Stimulated activated CD8-positive, alpha-beta memory T cell treated with anti-CD3 and anti-CD28 coated beads, Interleukin-15, amount 100 ng/mL, for 24 hours (primary cell): ENCODE measurements at places on chromosomes 4 and X.
A peak's percentile ranks its signal among the peaks of the same experiment; 100 is the strongest.

DNA sequence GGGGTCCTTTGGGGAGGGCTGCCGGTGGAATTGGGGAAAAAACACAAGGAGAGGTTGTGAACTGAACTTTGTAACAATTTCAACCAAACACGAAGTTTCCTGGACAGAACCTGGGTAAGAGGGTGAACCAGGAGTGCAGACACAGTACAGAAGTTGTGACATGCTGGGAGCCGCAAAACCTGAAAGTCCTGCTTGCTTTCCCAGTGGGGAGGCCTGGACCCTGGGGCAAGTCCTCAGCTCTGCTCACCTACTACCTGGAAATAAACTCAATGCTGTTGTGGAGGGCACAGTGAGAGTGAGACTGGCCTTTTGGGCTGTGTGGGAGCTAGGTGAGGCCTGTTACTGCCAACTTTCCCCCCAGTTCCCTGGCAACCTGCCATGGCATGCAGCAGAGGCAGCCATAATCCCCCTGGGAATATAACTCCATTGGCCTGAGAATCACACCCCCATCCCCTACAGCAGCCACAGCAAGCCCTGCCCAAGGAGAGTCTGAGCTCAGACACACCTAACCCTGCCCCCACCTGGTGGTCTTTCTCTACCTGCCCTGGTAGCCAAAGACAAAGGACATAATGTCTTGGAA is 162.8 kb downstream of the THOC2 start:
- DNase-seq: no peak

DNA sequence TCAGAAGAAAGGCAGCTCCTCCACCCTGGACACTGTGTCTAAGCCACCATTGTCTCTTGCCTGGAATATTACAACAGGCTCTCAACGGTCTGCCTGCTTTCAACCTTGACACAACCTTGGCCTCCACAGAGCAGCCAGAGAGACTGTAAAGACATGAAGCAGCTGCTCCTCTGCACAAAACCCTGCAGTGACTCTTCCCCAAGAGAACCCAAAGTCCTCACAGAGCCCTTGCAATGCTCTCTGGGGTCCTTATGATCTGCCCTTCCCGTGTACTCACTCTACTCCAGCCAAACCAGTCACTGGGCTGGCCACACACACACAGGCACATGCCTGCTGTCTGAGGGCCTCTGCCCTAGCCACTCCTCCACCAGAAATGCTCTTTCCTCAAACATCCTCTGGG is 75.9 kb upstream of the CPEB2 start:
- DNase-seq: no peak

- no peak for DNase-seq
Observed at GRCh38 chrX:110226931-110227330, 91.0 kb downstream of the AMMECR1 start.

GRCh38 chr4:94843216-94843615 is 85.5 kb downstream of the BMPR1B start:
- no peak for DNase-seq

DNA sequence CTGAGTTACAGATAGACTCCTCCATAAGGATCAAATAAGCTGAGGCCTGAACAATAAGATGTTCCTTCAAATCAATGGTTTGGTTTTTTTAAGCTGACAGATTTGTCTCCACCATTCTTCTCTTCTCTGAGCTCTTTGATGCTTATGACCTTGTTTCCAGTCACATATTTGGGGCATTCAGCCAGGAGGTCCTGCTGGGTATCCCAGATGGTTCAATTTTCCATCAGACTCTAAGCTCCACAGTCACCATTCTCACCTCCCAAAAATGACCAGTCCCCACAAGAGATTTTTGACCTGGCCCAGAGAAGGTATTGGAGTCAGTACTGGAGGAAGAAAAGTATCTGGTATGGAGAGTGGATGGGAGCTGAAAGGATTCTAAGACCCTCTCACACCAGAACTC is 74.6 kb upstream of the FRMPD3 start:
- DNase-seq: no peak

DNA sequence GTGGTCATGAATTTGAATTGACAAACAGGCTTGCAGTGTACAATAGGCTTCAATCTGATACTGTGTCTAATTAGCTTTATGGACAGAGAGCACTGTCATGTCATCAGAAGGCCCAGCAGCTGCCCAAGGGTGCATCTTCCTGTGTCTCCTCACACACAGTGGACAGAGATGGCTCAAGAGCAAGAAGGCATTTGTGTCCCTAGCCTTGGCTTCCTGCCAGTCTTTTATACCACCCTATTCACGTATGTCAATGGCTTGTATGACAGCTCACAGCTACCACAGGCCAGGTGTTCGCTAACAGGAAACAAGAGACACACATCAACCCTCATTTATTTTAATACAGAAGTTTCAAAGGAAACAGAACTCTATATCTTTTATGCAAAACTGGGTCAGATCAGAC is 874.0 kb upstream of the AGA start:
- DNase-seq: no peak

- DNase-seq: no peak
Observed at GRCh38 chr4:90544532-90545045, 417.4 kb downstream of the CCSER1 start.

DNA sequence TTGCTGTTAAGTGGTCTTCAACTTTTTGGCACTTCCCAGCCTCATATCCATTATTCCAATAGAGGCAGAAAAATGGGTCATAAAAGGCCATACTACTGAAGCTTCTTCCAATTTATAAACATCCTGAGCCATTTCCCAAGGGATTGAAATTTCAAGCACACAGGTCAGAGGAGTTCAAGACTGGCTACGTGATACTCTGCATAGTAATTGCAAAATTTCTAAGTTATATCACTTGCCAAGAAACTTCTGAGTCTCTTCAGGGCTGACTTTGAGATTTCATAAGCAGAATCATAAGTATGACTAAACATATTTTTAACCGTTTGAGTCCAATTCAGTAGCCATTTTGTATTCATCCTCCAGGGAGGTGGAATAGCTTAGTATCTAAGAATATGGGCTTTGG is 75.6 kb upstream of the RXFP1 start:
- no peak for DNase-seq

DNA sequence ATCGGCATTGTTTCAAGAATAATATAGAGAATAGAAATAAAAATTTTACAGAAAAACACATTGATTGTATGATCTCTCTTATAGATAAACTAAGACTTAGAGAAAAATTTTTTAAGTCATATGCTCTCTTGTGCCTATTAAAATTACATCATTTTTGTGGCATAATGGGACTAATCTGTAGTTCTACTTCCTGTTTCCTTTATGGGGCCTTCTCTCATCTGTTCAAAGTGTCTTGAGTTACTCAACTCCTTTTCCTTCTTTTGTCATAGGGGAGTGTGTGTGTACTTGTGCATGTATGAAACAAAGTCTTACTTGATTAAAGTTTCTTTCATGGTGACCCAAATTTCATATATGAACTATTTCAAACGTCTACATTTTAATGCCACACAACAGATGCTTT is 1448.9 kb upstream of the TENM3 start:
- no peak for DNase-seq

GRCh38 chrX:43589735-43590134 is 66.4 kb upstream of the MAOA start:
- DNase-seq: no peak

DNA sequence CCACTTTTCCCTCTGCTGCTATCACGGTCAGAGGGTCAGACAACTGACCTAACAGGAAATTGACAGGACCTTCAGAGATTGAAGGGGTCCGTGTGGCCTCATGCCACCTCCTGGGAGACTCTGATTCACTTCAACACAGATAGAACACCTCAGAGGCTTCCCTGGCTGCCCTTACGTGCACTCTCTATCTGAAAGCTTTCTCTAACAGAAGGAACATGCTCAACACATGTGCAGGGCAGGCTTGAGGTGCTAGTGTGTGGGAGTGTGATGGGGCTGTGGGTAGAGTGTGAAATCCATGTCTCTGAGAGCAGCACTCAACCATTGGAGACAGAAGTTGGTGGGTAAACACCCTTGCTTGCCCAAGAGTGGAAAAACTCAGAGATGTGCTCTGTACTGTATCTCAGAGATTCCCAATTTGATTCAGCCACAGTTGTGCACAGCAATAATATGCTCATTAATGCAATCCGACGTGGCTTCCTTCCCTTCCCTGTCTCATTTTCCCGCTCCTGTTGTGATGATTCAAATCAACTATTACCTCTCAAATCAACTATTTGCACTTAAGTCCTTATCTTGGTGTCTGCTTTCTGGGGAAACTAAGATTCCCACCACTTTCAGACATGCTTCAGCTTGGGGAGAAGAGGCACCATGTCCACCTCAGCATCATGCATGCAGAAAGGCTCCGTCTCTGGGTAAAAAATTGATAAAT is 62.0 kb upstream of the MAGEB2 start:
- DNase-seq: no peak

DNA sequence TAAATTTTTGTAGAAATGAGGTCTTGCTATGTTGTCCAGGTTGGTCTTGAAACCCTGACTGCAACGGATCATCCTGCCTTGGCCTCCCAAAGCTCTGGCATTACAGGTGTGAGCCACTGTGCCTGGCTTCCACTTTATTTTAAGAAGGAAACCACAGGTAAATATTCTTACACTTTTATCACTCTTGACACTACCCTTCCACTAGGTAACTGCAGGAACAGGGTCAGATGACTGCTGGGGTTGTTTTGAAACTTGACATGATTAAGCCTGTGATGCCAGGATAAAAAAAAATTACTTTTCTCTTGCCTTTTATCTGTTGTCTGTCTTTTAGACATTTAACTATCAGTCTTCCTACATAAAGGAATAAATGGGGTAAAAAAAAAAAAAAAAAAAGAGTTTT is 43.5 kb downstream of the COQ2 start:
- no peak for DNase-seq

GRCh38 chrX:87873347-87873941 is 355.8 kb downstream of the KLHL4 start:
- no peak for DNase-seq

- no peak for DNase-seq
Observed at GRCh38 chr4:8353912-8354453, 84.4 kb downstream of the HTRA3 start.

DNA sequence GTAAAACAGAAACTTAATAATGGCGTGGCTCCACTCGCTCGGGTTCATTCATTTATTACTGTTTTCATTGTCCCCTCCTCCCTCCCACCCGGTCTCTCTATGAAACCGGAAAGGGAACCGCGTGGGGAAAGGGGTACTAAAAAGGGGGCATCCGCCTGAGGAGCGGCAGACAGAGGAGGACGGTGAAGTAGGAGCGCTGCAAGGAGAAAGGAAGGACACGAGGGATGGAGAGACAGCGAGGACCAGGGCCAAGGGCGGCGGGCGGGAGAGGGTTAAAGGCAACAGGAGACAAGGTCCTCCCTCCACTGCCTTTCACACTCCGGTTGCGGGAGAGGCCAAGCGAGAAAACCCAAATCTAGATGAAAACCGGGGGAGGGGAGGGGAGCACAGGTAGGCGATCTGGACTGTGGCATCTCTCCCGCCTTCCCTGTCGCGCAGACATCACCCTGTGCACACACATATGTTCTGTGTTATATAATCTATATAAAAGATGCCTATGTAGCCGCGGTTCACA is 829 bp downstream of the ELOVL6 start:
- peak; percentile 27 for DNase-seq

DNA sequence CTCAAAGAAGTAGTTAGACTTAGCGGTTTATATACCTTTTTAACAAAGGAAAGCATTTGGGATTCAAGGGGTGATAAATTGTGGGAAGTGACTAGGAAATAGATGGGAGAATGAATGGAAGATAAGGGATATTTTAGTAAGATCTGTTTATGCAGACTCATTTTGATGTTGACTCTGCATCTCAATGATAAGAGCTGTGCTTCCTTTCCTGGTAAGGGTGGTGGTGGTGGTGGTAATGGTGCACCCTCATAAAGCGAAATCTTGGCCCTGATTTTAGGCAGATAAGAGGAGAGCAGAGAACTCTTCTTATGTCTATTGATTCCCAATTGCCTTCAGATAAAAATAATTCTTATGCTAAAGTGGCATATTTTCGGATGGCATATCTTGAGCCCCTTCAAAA is 197.1 kb downstream of the SPRY1 start:
- DNase-seq: no peak

- DNase-seq: no peak
Observed at GRCh38 chrX:85996555-85996954, 50.8 kb downstream of the CHM start.

DNA sequence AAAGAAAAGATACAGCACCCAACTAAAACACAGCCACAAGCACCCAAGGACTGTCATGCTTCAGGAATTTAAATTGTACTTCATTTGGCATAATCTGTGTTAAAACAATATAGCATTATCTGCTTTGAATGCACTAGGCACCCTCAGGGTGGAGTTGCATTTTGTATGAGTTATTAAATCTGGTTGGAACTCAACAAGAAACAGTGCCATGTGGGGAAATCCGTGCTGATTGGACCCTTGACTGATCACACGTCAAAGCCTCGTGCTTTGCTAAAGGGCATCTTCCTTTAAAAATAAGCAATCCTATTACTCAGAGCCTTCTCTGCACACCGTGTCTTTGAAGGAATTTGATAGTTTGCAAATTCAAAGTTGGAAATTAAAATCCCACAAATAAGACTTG is 35.4 kb downstream of the IGFBP7 start:
- DNase-seq: no peak

DNA sequence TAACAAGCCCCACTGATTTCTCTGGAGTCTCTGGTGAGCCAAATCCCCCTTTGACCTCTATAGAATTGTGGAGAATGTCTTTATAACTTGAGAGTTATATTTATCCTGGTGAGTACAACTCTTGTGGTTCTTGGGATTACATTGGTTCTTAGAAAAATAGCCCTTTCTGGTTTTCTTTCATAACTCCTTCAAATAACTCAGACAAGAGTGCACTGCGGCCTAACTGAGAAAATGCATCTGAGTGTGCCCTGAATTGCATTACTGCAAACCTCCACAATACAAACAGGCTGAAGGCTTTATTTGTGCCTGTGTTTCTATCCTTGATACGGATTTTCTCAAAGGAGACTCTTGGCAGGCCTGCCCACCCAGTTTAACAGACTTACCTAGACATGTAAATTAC is 2.7 kb downstream of the BEX3 start:
- no peak for DNase-seq

DNA sequence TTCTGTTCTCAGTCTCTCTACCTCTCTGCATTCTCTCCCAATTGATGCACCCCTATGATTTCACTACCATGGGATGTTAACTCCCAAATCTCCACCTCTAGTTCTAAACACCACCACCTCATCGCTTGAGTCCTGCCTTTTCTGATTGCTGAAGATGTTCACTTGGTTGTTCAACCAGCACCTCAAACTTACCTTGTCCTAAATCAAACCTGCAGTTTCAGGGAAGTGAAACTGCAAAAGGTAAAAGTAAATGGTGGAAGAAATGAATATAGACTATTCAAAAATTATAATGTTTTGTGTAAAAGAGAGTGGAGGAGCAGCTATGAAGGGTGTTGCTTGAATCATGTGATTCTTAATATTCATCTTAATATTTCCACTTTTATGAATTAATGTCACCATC is 91.0 kb downstream of the PDE5A start:
- DNase-seq: no peak

GRCh38 chr4:113584407-113585150 is 177.0 kb downstream of the CAMK2D start:
- DNase-seq: no peak
